ENCODE measurements at places on chromosomes 6 and 20.

- no peak for DNase-seq
These were observed 136.5 kb upstream of the PDE10A start for GRCh38 chr6:165799391-165800153.

DNA sequence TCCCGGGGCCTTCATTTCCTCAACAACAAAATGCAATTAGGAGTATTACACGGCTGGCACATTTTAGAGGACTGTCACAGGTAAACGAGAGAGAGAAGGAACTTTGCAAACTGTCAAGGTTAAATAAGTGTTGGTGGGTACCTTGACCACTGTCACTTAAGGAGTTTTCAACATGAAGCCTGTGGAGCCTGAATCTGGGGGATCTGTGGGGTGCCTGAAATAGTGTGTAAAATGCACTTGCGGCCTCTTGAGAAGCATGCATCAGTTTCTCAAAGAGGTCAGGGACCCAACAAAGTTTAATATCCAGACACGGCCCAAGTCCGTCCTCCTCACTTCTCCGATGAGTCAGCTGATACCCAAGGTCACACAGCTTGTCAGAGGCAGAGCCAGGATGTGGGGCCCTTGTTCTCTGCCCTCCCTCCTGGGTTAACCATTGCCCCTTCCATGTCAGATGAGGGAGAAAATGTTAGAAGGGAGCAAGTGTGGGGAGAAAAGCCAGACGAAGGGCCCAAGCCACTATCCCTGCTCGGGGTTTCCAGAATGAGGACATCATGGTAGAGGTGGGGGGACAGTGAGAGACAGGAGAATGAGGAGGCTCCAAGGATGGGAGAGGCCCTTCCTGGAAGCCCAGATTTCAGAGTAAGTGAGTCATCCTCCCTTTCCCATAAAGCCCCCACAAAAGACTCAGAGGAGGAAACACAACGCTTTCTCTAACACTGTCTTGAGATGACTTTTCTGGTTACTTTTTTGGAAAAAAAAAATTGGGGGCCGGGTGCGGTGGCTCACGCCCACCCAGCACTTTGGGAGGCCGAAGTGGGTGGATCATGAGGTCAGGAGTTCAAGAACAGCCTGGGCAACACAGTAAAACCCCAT is 42.2 kb downstream of the C6orf132 start:
- no peak for DNase-seq

GRCh38 chr6:43254846-43255245 is 11.6 kb downstream of the TTBK1 start:
- DNase-seq, result no peak

DNA sequence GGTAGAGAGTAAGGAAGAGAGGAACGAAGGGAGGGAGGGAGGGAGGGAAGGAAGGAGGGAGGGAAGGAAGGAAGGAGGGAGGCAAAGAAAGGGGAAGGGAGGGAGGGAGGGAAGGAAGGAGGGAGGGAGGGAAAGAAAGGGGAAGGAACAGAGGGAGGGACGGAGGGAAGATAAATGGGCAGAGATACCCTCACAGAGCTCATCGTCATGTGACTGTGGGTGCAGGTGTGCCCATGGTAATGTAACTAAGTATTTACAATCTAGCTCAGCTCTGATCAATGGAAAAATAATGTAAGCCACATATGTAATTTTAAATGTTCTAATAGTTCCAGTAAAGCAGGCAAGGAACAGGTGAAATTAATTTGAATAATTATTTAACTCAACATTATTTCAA is 54.7 kb upstream of the FAM83D start:
- no peak for DNase-seq

GRCh38 chr6:26029857-26030653 is 57.2 kb upstream of the HFE start:
- DNase-seq, result no peak

- DNase-seq, result no peak
These were observed 69.0 kb upstream of the UST start for GRCh38 chr6:148677594-148678476.

GRCh38 chr6:33549196-33549595 is 30.9 kb downstream of the BAK1 start:
- DNase-seq, result no peak

DNA sequence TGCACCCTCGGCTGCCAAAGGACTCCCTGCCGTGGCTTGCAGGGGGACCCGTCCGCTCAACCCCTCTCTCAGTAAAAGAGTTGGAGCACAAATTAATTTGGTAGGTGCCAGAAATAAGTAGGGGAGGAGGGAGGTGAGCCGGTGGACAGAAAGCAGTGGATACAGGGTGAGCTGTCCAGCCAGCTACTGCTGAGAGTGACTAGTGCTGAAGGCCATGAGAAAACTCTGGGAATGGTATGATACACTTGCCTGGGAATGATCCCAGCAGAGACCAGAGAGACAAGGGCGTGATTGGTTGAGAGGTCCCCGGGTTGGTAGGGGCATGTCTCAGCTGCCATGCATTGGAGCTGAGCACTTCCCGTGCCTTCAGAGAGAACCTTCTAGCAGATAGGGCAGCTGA is 15.7 kb downstream of the FOXQ1 start:
- no peak for DNase-seq

DNA sequence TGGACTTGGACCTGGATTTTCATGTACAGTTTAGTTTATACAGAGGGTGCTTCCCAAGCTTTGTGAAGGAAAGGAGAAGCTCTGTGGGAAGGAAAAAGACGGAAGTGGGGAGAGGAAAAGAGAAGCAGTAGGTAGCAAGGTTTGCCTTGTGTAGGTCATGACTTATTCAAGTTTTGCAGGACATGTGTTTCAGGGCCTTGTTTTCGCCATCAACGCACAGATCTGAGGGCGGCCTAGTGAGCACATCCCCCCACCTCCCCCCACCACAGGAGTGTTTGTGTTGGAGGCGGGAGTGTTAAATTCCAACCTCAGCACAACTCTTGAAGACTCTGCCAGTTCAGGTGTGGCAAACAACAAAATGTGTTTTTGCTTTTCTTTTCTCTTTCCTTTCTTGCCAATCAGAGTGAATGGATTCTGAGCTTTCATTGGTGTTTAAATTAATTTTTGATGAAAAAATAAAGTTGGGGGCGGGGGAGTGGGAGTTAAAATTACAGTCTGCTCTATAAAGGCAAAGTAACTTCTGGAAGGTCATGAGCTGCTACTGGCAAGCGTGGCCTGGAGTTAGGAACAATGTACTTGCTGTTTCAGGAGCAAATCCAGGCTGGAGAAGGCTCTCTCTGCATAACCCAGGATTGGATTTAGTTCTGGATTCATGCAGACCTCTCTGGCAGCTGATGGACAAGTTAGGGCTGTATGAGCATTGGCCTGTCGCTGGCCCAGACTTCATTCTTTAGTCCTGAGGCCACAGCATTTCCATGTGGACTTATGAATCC is 338.5 kb downstream of the CD83 start:
- no peak for DNase-seq

DNA sequence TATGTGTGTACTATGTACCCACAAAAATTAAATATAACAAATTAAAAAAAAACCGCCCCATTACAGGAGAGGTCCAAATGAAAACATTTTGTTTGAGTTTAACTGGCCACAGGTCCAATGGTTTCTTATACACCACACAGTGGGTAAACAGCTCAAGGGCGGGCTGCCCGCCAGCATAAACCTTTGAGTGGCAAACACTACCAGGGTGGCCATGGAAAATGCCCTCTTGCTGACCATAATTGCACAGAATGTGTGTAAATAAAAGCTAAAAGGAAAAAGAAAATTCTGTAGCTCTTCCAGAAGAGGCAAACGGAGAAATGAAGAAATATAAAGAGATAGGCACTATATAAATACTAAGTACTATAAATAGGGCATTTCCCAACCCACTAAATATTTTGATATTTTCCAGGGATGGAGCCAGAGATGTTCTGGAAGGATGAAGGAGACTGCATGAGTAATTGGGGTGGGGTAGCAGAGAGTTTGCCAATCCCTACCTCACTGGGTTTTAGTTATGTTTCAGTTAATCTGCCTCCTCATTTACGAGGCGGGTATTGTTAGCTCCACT is 1.1 kb upstream of the CDC5L start:
- no peak for DNase-seq
